ENCODE measurements at places on chromosomes 12 and 14.

- no peak for DNase-seq
These were observed 119.1 kb downstream of the PLXNC1 start for GRCh38 chr12:94267537-94267872.

DNA sequence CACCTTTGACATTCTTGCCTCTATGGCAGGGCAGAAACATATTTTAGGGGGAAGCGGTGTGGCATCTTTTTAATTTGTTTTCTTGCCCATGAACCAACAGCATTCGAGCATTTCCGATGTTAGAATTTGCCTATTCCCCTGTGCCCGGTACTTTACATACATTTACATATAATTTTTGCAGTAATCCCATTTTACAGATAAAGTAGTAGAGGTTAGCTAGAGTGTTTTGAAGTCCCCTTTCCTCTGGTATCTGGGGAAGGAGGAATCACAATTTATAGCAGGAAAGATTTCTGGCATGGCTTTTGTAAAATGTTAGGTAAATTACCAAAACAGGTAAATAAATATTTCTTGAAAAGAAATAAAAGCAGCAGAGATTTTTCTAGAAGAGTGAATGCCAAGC is 1.6 kb downstream of the BORCS5 start:
- no peak for DNase-seq

DNA sequence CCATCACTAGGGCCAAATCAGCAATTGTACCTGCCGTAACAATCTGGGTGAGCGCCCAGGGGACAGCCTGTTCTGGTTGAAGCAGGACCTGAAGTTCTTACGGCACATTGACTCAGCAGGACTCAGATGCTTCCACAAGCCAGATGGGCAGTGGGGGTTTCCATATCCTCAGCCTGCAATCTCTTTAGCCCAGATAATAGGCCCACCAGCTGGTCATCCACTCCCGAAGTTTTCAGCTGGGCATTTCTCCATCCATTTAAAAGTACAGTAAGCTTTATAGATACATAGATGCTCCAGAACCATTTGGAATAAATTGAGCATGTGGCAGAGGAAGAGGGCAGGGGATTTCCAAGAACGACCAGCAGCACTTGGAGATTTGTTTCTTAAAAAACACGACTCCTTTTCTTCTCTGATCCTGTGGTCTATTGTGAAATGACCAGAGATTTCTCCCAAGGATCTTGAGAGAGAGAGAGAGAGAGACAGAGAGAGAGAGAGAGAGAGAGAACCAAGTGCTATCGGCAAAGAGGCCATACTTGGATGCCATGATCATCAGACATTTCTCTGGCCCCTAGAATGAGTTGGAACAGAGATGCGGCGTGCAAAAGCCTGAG is 74.8 kb upstream of the PLXNC1 start:
- no peak for DNase-seq

- no peak for DNase-seq
These were observed 15.3 kb downstream of the CCDC62 start for GRCh38 chr12:122789637-122790036.

DNA sequence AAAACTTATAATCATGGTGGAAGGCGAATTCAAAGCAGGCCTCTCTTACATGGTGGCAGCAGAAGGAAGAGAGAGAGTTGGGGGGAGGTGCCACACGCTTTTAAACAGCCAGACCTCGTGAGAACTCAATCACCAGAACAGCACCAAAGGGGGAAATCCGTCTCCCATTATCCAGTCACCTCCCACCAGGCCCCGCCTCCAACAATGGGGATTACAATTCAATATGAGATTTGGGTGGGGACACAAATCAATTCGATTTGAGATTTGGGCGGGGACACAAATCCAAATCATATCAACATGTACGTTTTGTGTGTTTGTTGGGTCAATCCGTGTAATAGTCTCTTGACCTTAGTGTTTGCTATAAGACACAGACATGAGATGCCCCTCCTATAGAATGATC is 21.8 kb upstream of the WNK1 start:
- DNase-seq: no peak

DNA sequence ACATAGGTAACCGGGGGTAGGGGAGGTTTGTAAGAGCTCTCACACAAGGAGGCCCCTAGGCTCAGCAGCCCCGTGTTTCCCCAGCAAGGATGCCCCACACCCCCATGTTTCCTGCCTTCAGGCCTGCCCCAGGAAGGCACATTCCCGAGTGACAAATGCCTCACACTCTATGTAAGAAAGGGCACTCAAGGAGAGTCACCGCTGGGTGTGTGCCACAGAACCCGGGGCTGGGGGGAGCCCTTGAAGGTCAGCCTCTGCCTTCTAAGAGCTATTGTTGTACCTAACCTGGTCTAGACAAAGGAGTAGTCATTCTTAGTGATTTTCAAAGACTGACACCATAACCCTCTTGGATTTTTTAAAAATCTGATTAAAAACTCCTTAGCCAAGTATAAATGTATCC is 333.6 kb downstream of the DPF3 start:
- DNase-seq: no peak

GRCh38 chr12:52183544-52183910 is 8.3 kb downstream of the KRT80 start:
- DNase-seq: no peak

GRCh38 chr12:80442426-80443222 is 1.4 kb upstream of the PTPRQ start:
- DNase-seq: no peak

DNA sequence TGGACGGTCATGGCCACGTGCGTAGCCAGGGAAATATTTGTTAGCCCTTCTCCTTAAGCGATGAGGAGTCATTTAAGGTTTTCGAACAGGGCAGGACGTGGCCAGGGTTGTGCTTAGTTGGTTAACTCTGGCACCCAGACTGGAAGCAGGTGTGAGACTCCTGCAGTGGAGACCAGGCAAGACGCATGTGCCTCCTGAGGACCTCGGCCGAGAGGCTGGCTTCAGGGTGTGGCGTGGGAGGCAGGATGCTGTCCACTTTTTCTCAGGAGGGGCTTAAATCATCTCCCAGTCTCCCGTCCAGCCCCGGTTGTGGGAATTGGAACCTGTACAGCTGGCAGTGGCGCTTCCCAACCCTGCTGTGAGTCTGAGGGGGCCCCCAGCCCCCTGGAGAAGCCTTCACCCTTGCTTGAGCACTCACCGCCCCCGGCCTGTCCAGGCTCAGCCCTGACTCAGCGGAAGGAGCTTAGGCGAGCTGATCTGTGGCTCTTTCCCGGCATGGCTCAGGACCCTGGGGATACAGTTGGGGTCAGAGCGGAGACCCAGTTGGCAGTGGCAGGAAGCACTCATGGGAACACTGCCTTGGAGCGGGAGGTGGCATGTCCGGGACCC is 46.3 kb upstream of the TSPAN9 start:
- no peak for DNase-seq

GRCh38 chr12:46555406-46555852 is 182.9 kb upstream of the SLC38A2 start:
- DNase-seq: no peak

DNA sequence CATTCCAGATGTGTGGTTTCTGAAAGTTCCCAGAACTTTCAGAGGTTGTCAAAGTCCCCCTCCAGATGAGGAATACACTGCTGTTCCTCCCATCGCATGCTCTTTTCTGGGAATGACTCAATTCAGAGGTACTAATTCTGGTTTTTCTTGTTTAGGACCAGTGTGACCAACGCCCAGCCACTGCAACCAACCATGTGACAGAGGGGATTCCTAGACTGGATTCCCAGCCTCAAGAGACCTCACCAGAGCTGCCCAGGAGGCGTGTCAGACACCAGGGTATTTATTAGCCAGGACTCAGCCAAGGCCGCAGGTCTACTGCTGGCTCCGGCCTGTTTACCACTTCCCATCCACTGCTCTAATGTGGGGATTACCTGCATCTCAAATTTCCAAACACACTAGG is 24.2 kb downstream of the TRAFD1 start:
- no peak for DNase-seq

- no peak for DNase-seq
These were observed 69.2 kb downstream of the NTN4 start for GRCh38 chr12:95721320-95721719.

DNA sequence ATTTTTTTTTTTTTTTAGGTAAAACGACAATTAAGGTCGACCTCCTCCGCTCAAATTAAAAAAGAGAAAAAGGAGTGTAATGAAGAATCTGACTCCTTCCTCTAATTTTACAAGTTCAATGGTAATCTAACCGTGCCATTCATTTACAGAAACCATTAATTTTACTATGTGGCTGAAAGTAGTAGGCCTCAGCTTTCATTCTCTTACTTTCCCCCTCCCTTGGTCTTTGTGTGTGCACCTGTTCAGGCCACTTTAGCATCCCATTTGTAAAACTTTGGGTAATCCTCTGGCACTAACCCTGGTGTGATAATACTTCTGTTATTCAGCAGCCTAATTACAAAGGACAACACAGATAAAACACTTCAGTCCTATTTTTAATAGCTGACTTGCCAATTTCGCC is 128.1 kb downstream of the ASCL1 start:
- DNase-seq: no peak

DNA sequence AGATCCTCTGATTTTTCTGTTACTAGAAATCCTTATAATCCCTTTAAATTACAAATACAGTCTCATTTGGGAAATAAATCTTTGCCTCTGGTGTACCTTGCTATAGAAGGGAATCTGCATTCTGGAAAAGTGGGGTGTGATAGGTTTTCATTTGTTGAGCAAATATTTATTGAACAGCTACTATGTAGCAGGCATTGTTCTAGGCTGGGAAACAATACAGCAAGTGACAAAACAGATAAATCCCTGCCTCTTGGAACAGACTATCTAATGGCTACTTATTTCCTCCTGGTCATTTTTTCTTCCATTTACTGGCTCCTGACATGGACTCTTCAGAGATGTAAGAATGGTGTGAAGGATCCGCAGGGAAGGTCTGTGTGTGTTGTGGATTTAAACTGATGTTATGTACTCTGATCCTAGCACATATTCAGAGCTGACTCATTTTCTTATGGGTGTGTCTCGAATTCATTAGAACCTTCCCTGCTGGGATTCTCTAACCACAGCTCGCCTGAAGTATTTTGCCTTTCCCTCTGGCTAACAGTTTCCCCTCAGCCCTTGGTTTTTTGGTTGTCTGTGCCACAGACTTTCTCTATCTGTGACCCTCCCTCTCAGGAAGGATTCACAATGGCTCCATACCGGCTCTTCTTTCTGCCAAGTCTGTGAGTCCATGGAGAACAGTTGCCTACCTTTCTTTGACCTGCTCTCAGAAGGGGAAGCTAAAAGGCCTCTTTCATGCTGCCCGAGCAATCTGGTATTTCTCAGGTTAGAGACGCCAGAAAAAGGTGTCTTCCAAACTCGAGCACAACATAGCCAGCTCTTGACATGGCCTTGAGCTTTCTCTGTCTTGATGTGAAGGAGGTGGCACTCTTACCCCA is 53.7 kb downstream of the TMTC2 start:
- no peak for DNase-seq

DNA sequence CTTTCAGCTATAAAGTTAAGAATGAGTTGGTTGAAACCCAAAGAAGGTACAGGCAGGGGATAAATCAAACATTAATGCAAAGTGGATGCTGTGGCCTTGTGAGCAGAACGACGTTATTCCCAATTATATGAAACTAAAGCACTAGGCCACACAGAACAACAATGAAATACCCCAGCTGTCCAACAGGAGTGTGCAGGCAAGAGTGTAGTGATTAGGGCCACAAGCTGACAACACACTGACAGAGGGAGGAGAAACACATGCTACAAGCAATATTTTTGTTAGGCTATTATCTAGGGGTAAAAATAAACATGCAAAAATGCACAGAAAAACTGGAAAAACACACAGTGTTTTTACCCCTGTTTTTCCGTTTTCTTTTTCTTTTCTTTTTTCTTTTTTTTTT is 15.0 kb downstream of the MAP3K9 start:
- no peak for DNase-seq

DNA sequence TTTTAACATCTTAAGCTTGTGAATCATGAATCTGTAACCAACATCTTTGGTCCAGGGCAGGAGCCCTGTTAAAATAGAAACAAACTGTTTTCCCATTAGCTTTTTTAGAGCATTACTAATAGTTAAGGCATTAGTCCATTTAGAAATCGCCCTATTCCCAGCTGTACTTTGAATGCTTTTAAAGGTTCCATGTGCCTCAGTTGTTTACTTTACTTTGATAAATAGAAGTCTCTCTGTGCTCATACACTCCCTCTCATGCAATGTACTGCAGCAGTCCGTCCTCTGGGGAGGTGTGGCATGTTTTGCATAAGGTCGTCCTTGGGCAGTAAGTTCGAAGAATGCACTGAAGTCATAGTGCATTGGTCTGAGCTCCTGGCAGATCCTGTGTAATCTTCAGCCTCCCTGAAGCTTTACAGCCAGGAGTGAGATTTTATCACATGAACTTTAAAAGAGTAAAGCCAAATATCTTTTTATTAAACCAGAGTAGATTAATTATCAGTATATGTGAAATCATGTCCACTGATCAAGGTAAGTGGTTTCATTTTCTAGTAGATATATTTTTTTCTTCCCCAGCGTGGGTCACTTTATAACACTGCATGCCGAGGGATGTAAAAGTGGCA is 134.7 kb downstream of the FGD4 start:
- peak; percentile 66 for DNase-seq

DNA sequence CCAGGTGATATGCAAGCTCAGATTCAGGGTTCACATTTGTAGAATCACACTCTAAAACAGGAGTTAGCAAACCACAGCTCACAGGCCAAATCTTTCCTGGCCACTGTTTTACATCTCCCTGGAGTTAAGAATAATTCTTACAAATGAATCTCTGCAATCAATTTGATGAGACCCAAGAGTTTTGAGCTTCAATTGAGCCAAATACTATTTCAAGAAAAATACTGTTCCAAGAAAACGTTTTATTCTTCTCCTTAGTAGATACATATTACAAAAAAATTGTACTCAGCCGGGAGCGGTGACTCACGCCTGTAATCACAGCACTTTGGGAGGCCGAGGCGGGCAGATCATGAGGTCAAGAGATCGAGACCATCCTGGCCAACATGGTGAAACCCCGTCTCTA is 2.5 kb downstream of the PTGDR start:
- DNase-seq: no peak

GRCh38 chr12:51994959-51995358 is 11.8 kb upstream of the TAMALIN start:
- DNase-seq: no peak

- no peak for DNase-seq
These were observed 27.2 kb upstream of the EVL start for GRCh38 chr14:100038065-100038464.

DNA sequence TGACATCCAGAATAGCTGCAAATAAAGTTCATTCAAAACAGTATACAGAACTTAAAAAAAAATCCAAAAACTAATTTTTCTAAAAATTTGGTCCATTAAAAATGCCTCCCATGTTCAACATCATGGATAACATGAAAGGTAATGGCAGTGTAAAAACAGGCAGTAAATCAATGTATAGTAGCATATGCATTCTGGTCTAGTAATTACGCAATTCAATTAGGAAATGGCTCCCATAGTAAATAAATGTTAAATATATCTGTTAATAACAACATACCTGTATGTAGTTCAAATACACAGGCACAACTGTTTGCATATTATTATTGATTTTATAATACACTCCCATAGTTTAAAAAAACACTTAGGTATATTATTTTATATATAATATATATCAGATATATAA is 42.5 kb downstream of the SGPP1 start:
- no peak for DNase-seq

- DNase-seq: no peak
These were observed 186.4 kb upstream of the PRKD1 start for GRCh38 chr14:30114051-30114450.

GRCh38 chr12:41339784-41340183 is 151.7 kb downstream of the PDZRN4 start:
- DNase-seq: no peak

Data from HL-60 (cell line).